Stimulated activated CD8-positive, alpha-beta memory T cell treated with anti-CD3 and anti-CD28 coated beads, Interleukin-15, amount 100 ng/mL, for 48 hours (primary cell): ENCODE measurements at places on chromosomes 11 and 22.

GRCh38 chr11:121688860-121689614, 236.3 kb upstream of the SORL1-AS1 start:
- DNase-seq: no peak

GRCh38 chr11:123231256-123231655, 36.2 kb upstream of the CLMP start:
- DNase-seq: no peak

DNA sequence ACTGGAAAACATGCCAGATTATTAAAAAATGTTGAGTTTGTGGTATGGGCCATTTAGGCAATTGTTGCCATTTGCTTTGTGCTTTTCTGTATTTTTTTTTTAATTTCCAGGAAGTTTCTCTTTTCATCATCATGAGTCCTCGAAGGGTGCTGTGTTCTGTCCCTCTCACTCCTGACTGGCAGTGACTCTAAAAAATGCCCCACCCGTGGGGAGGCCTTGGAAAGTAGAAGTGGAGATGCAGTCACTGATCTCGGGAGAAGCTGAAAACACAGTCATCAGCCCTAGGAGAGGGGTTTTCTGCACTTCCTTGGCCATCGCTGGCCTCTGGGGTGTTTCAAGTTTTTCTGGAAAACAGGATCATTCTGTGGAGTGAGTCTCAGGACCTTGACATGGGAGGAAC, 98.5 kb upstream of the GRK3 start:
- no peak for DNase-seq

GRCh38 chr11:23143022-23143421, 282.7 kb upstream of the CCDC179 start:
- no peak for DNase-seq

DNA sequence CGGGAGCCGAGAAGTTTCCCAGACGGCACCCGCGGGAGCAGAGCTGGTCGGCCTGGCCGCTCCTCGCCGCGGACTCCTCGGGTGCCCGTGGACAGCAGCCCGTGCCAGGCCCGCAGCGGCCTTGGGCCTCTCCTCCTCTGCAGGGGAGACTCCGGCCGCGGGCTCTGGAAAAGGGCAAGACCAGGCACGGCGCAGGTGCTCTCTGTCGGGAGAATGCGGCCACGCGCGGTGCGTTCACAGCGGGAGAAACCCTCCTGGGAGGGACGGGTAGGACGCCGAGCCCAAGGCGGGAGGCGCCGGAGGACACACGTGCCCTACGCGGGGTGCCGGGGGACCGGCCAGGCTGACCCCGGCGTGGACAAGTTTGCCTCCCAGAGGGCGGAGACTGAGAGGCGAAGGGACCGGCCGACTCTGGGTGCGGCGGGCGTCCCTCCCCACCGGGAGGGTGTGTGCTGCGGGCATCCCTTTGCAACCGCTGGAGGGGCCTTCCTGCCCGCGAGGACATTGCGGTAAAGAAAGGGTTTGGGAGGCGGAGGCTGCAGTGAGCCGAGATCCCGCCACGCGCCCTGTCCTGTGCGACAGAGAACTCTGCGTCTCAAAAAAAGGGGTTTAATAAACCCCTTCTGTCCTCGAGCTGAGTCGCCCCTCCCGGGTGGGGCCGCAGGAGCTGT, 2.3 kb downstream of the IFITM1 start:
- no peak for DNase-seq
